ENCODE measurements at places on chromosomes 1 and 21.

- DNase-seq, result peak; percentile 75
Measured at GRCh38 chr1:201774224-201774982, 54.6 kb upstream of the IPO9 start.

GRCh38 chr1:33081554-33082305 lies 777 bp downstream of the AZIN2 start:
- DNase-seq, result no peak

DNA sequence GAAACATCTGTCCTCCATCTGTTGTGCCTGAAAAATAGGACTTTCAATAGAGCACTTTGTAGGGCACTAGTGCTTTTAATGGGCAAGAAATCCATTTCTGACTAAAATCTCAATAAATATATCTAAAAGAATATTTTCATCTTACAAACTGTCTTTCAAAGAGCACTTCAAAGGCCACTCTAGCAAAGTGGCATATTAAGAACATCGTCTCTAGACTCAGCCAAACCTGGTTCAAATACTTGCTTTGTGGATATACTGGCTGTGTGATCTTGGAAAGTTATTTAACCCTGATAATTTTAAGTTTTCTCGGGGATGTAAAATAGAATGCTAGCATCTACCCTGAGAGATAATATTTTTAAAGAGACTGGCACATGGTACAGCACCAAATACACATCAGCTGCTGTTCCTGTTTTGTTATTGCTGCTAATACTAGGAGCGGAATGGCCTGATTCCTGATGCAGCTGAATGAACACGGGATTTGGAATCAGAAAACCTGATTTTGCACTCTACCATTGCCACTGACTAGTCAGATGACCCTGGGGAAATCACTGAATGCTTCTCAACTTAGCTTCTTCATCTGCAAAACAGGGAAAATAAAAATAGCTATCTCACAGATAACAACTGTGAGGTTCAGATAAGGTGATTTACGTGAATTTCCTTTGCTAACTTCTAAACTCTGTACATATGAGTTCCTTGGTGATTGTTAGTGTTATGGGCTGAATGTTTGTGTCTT lies 25.2 kb upstream of the LRRC8C start:
- peak; percentile 29 for DNase-seq

DNA sequence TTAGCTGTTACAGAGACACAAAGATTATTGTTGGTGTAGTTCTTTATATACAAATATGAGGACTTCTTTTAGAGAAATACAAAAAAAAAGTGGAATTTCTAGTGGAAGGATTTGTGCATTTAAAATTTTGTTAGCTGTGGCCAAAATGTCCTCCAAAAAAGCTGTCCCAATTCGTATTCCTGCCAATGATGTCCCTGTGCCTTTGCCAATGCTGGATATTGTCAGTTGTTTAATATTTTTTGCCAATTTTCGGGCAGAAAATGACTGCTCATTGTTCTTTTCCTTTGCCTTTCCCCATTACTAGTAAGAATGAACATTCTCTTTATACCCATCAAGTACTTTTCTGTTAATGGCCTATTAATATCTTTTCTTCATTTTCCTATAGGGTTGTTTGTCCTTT lies 110.0 kb upstream of the HOOK1 start:
- no peak for DNase-seq

DNA sequence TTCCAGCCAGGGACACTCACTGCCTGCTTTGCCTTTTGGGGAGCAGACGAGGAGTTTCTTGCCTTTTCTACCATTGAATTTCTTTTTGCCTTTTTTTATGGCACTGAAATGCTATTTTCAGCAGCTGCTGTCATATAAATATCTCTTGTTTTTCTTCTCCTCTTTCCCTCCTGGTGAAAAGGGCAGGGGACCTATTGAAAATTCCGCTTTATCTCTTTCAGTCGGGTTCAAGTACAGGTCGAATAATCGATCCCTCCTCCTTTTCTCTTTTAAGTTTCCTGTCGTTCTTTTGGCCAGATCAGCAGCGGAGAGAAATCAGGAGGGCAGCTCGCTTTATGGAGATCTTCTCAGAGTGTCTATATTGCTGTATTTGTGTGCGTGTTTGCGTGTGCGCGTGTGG lies 67.4 kb upstream of the CASZ1 start:
- no peak for DNase-seq

DNA sequence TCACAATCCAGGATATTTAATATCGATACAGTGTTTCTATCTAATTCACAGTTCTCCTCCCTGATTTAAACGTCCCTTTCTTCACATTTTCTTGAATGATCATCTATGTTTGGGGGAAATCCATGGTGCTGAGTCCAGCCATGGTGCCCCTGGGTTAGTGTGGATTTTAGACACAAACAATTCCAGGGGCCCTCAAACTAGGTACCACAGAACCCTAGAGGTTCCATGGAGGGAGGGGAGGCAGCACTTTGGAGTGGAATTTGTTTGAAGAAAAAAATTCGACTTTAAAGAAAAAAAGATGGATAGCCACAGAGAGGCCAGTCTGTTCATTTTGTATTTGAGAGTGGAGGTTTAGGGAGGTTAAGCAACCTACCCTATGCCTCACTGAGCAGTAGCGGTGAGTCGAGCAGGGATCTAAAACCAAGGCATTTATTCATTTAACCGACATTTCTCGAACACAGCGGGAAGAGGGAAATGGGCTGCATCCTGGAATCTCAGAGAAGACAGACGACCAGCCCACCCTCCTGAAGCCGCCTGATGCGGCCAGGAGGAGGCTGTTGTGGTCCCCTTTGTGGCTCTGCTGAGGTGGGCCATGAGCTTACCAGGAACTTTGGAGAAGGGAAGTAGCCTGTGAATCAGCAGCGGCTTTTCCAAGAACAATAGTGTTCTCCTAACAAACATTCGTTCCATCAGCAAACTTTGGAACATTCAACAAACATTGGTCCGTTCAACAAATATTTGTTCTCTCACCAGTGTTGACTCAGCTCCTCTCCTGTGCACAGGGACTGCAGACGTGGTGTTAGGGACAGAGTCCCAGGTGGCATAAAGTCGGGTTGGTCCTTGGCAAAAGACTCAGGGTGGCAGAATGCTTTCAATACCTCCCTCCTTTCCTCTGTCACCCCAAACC lies 103.5 kb upstream of the ZBTB40 start:
- no peak for DNase-seq
